ENCODE measurements at places on chromosomes 5 and 9. TPM values are rescaled to one million over a fixed set of nuclear protein-coding genes. Genes with fewer than 3 reads are reported as not detected.

DNA sequence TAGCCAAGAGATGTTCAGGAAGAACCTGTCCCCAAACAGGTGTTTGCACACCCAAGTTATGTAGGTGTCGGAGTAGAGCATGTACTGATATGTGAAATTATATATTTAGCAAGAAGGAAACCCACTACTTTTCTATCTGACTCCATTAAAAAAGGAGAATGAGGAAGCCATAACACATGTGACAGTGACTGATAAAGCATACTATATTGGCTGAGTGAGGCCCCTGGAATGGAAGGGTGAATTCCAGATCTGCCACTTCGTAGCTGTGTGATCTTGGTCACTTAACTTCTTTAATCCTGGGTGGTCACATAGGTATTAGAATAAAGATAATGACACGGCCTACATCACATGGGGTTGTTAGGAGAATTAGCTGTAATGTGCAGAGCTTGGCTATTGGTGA, 116.0 kb upstream of the MAN2A1 start:
- DNase-seq = no peak

GRCh38 chr9:98502976-98503325, 205.8 kb downstream of the GABBR2 start:
- no peak for DNase-seq

- DNase-seq = no peak
Measured at GRCh38 chr5:170917113-170917512, 55.3 kb downstream of the RANBP17 start.

DNA sequence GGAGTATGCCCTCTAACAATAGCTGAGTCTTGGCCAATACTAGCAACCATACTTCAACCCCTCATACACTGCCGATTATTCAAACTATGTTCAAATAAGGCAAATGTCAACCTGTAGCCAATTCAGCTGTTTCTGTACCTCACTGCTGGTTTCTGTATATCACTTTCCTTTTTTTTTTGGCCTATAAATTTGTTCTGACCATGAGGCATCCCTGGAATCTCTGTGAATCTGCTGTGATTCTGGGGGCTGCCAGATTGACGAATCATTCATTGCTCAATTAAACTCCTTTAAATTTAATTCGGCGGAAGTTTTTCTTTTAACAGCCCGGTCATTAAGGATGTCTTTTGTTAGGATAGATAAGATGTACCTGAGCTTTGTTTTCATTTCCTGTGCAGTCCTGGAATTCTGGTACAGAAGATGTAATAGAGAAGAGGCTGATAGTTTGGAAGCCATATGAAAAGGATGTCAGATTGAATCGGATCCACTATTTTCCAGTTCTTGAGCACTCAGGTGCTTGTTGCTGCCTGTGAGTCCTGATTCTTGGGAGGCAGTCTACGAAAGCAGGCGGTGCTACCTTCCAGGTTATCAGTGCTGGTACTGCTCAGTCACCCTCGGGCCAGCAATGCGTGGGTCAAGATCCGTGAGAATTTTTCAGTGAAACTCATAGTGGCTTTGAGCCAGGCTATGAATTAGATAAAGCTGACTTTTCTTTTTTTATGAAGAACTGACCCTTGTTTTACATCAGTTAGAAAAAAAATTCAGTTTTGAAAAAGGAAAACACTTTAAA, 106.2 kb upstream of the TUT7 start:
- no peak for DNase-seq

DNA sequence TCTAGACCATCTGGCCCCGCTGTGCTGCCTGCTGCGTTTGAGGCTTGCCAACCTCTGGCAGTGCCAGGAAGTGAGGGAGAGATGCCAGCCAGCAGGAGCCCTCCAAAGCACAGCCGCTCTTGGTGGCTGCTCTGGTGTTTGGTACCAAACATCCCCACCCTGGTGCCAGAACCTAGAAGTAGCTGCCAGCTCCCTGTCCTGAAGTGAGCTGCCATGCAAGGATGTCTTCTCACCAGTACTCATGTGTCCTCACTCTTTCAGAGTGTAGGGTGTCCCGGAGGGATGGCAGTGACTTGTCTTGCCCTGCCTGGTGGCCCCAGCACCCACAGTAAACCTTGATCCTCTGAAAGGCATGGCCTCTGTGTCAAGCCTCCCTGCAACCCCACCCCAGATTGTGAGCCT, 43.4 kb downstream of the AMBP start:
- DNase-seq = peak; percentile 77

The ARL10 gene
- total RNA-seq = 4.4 TPM

The GFI1B gene
- total RNA-seq = not detected

GRCh38 chr9:128081056-128081455, 13.0 kb downstream of the SLC25A25 start:
- DNase-seq = no peak

DNA sequence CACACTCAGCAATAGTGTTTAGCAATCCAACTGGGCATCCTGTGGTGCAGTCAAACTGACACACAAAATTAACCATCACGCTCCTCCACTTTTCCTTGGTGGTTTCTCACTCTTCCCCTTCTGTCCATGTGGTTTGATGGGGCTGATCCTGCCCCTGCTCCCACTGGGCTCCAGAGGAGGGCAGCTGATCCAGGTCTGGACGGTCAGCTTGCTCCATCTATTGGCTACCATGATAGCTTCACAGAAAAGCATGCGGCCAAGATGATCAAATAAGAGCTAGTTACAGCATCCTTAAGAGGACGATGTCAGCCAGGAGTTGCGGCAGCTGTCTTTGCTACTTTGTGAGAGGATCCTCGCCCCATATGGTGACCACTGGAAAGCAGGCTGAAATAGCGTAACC, 29.6 kb upstream of the RANBP17 start:
- DNase-seq = no peak

- no peak for DNase-seq
Measured at GRCh38 chr5:22611327-22611726, 241.8 kb downstream of the CDH12 start.

DNA sequence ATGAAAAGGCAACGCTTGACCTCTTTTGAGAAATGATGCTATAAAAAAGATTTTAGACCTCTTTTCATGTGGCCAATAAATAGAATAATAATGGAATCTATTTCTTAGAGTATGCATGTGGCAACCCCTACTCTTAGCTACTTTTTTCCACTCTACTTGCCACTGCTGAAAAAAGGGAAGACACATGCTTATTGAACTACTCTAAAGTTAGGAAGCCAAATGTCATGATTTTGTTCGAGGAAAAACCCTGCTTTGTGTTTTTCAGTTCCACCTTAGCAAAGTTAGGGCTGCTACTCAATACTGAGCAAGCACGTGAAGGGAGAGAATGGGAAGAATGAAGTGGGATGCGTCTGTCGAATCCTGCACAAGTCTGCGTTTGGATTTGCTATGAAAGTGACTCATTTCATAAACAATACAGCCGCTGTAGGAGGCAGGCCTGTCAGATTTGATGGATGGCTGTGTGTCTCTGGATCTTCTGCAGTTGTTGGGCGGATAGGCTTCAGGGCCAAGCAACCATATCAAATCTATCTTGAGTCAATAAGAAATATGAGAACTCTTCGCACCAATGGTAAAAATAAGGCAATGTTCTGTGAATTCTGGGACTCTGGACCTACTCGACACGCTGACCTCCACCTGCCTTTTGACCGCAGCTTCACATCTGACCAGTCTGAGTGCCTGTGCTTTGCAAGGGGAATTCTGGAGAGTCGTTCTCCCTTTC, 333.6 kb downstream of the PIK3R1 start:
- DNase-seq = no peak

- DNase-seq = no peak
Measured at GRCh38 chr9:126676102-126676684, 62.5 kb downstream of the LMX1B start.

GRCh38 chr5:134371834-134372340, 518 bp downstream of the UBE2B start:
- peak; percentile 91 for DNase-seq

GRCh38 chr5:134410822-134411221, 859 bp downstream of the CDKN2AIPNL start:
- DNase-seq = no peak

The TSLP gene
- total RNA-seq = 1.5 TPM

The C9orf50 gene
- total RNA-seq = not detected

DNA sequence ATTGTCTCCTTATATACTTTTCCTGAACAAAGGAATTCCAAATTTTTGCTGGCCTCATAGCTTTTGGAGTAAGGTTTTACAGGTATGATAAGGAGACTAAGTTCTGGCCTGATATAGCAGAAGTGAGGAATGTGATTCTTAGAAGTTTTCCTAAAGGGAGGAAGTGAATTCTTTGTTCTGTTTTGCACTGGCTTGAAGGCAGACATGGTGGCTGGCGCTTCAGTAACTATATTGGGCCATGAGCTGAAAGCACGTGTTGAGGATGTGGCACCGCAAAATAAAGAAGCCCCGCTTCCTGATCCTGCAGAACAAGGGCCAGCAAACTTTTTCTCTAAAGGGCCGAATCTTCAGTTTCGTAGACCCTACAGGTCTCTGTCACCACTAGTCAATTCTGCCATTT, 224.2 kb downstream of the SNX18 start:
- no peak for DNase-seq

DNA sequence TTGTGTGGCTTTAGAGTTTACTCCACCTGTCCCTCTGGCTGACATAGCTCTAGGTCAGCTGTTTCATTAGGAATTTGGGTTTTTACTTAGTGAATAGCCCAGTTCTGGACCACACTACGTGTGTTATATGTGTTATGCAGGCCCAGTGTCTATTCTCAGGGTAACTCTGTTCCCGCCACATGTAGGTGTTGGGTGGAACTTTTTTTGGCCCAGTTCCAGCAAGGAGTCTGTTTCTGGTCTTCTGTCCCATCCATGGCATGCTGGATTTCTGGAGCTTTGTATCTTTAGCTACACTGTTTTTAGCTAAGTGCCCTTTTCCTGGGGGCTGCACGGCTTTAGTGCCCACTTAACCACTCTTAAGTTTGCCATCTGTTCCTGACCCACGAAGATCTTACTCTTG, 15.5 kb downstream of the RMI1 start:
- no peak for DNase-seq

GRCh38 chr9:32581512-32582143, 8.7 kb upstream of the NDUFB6 start:
- no peak for DNase-seq

DNA sequence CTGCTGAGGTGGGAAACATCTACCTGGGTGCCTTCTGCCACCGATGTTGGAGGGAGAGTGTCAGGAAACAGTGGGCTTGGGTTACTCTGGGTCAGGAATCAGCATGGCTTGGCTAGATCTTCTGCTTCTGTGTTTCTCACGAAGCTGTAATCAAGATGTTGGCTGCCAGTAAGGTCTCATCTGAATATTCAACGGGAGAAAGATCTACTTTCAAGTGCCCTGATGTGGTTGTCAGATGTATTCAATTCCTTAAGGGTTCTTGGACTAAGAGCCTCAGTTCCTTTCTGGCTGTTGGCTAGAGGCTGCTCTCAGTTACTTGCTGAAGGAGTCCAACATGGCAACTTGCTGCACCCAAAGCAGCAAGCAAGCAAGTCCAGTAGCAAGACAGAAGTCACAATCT, 41.9 kb upstream of the STOM start:
- no peak for DNase-seq

The PCDHB15 gene
- total RNA-seq = 3.4 TPM

The GAPT gene
- total RNA-seq = 2.0 TPM

DNA sequence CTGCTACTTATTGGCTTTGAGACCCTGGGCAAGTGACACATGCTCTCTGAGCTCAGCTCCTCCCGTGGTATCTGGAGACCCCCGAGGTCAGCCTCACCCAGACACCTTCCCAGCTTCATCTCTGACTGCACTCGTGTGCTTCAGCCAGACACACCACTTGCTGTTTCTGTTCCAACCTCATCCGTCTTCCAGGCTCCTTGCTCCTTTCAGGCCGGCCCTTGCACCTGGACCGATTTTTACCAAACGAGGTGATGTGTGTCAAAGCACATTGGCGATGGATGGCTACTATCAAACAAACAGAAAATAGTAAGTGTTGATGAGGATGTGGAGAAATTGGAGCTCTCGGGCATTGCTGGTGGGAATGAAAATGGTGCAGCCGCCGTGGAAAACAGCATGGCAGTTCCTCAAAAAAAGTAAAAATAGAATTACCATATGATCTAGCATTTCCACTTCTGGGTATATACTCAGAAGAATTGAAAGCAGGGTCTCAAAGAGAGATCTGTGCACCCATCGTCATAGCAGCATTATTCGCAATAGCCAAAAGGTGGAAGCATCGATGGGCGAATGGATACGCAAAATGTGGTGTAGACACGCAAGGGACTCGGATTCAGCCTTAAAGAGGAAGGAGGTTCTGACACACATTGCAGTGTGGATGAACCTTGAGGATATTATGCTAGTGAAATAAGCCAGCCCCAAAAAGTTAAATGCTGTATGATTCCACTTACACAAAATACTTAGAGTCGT, 96.1 kb upstream of the IER5L start:
- DNase-seq = peak; percentile 79

DNA sequence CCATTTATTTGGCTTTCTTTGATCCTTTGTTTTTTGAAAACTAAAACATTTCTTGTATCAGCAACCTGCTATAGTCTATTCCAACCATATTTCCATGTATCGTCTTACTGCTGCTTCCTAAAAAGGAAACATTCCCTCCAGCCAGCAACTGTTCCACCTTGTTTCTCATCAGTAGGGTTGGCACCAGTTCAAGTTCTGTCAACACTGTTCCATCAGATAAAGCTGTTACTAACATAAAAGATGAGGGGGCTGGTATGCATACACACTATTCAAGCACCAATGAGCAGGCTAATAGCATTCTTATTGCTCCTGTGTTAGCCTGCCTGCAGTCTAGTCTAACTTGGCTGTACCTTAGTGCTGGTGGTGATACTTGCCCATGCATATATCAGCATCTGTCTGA, 178.3 kb downstream of the CWC27 start:
- DNase-seq = no peak

DNA sequence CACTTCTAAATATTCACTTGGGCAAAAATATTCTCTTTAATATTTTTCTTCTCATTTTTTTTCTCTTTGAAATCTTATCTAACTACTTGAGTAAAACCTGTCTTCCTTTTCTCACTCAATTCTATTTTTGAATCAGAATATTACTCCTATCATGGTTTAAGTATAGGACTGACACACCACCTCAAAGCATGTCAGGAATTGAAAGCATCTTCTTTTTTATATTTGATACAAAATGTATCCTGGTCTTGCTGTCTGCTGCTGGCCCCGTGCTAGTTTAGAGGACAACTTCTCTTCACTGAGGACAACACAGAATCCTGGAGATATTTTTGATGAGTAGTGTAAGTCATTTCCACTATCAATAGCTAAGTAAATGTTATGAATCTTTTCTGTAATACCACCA, 383.6 kb downstream of the GADD45G start:
- DNase-seq = no peak

The ADAMTS2 gene
- total RNA-seq = 79.4 TPM

- no peak for DNase-seq
Measured at GRCh38 chr5:136011414-136012001, 17.3 kb upstream of the TGFBI start.

GRCh38 chr9:92774274-92774673, 9.6 kb upstream of the BICD2 start:
- DNase-seq = no peak

- no peak for DNase-seq
Measured at GRCh38 chr9:127182901-127183746, 60.7 kb upstream of the ANGPTL2 start.
